Stimulated activated CD4-positive, alpha-beta T cell treated with anti-CD3 and anti-CD28 coated beads, Interleukin-12 subunit alpha, Interleukin-12 subunit beta, amount 100 ng/mL, for 48 hours (primary cell): ENCODE measurements at places on chromosomes 4 and X.
A peak's percentile ranks its signal among the peaks of the same experiment; 100 is the strongest.

- DNase-seq = peak; percentile 65
Observed at GRCh38 chr4:8419222-8420041, 21.1 kb downstream of the ACOX3 start.

DNA sequence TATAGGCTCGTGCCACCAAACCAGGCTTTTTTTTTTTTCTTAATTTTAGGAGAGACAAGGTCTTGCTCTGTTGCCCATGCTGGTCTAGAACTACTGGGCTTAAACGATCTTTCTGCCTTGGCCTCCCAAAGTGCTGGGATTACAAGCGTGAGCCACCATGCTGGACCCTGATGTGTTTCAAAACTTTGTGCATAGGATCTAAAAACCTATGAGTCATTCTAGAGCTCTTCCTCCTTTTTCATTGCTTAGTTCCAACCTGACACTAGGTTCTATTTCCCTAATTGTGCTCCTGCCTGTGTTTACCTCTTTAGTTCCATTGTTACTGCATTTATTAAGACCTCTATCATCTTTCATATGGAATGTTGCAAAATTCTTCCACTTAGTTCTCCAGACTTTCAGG, 57.3 kb downstream of the HPGD start:
- no peak for DNase-seq

DNA sequence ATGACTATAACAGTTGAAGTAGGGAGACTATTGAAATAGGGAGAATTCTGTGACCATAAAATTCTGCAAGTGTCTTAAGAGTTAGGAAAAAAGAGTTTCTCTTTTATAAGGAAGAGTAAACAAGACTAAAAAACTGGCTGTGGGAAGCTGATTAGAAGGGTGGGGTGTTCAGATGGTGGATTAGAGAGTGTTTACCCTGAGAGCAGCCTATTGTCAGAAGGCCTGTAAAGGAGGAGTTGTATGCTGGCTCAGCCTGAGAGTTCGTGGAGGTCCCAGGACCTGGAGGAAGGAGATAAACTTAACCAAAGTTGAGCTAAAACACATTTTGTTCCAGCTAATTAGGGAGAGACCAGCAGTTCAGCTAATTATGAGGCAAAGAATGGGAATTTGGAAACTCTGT, 629.7 kb downstream of the PCDH7 start:
- no peak for DNase-seq

GRCh38 chrX:10744007-10744406, 123.6 kb upstream of the MID1 start:
- no peak for DNase-seq

DNA sequence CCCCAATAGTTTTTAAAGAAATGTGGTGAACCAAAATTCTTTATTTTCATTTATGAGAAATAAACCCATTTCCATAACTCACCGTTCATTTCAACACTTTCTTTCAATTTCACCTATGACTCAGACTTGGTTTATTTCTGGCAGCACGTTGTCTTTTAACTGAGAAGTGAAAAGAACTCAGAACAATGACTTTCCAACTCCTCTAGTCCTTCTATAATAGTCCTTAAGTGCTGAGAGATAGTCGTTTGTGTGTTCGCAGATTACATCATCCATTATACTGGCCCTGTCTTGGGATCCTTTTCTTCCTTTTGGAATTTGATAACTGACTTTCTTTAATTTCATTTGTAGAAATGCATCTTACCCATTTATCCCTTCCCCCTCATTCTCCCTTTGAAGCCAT, 113.6 kb downstream of the GLUD2 start:
- no peak for DNase-seq

DNA sequence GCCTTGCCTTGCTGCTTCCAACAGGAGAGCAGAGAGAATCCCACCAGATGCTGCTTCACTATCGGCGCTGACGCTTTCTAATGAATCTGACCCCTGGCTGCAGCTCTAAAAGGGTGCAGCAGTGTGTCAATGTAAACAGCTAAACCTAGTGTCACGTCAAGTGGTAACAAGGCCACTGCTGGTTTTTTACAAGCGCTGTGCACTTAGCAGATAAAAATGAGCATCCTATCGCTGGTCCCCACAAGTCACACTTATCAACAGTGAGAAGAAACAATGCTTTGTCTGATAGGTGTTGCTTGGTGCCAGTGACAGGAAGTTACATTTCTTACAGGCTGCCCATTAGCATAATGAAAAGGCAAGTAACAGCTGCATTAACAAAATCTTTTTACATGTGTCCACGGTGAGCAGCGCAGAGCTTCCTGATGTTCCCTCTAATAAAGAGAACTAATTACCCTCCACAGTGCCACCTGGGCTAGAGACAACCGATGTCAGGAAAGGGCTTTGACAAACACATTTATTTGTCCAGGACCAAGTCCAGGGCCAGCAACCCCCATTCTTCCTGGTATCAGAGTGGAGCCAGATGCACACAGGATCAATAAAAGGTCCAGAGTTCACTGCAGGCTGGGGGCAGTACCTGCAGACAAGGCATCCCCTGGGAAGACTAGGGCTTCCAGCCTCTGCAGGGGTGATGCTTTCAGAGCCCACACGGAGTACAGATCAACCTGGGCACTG, 176.0 kb downstream of the MGST2 start:
- DNase-seq = no peak

DNA sequence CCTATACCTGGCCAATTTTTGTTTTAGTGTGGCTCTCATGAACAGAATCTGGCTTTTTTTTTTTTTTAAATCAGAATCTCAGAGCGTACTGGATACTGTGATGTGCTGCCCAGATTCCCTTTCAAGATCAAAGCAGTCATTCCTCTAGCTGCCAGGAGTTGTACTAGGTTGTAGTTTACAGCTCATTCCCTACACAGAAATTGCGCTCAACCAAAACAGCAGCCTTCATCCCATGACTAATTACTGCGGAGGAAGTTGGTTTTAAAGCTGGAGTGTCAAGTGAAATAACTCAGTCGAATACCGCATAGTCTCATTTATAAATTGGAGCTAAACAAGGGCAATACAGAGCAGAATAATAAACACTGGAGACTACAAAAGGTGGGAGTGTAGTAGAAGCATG, 12.2 kb upstream of the TMPRSS11B start:
- no peak for DNase-seq

- DNase-seq = no peak
Observed at GRCh38 chr4:143736861-143737260, 36.4 kb upstream of the FREM3 start.

- no peak for DNase-seq
Observed at GRCh38 chrX:53715346-53715924, 28.9 kb upstream of the HUWE1 start.

- no peak for DNase-seq
Observed at GRCh38 chrX:153502796-153503195, 8.0 kb downstream of the BGN start.

DNA sequence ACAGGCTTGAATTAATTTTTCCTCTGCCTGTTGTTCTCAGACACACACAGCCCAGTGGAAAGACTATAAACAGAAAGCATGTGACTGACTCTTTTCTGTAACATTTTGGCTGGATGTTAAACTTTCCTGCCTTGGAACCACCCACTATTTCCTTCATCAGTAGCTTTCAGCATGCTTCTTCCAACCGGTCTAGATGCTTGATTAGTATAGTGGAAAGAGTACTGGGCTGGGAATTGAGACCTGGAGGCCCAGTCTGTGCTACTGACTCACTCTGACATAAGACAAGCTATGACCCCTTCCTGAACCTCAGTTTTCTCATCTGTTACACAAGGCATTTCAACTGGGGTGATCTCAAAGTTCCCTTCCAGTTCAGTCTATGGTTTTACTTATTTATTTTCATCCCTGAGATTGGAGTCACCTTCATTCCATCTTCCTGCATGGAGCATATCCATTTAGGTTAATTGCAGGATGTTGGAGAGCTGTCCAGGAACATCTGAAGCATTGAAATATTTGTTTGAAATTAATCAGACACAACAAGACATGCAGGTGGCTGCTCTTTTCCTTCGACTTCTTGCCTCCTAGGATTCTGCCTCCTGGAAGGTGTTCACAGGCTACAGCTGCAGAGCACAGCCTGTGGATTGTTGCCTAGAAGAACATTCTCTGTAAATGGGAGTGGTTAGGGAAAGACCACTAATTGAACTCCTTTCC, 173.4 kb downstream of the RTL9 start:
- no peak for DNase-seq

DNA sequence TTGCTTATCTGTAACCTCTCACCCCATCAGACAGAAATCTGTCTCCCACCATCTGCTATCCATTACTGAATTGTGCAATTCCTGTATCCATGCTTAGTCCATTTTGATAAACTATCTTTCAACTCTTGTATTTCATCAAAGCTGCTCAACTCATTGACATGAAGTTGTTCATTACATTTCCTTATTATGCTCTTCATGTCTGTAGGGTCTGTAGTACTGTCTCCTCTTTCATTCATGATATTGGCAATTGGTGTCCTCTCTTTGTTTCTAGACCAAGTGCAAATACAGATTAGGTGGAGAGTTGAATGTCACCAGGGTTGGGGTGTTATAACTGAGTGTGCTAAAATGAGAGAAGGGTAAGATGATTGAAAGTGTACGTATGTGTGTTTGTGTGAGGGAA, 69.2 kb upstream of the ADRA2C start:
- DNase-seq = no peak

- no peak for DNase-seq
Observed at GRCh38 chrX:11309220-11309619, 16.0 kb downstream of the AMELX start.

- DNase-seq = peak; percentile 3
Observed at GRCh38 chr4:103099691-103100392, at the start of gene BDH2. Gene BDH2, minus strand, starts transcription at chr4:103099834. Its CDS starts 3,580 bp downstream, at chr4:103096254.
